ENCODE measurements at places on chromosomes 2 and 18.

DNA sequence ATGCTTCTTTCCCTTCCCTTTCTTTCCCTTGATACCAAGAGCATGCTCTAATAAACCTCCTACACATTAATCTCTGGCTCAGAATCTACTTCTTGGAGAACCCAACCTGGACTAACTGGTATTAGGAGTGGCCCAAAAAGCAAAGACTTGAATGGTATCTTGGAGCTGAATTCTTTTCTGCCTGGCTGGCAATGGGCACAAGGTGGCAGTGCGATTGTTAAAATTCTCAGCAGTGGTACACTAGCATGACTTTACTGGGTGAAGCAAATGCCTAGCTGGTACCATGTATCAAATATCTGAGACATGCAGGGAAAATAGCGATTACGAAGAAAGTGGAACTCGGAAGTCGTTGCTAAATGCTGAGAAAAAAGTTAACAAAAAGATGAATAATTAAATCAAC is 376.1 kb downstream of the XIRP2 start:
- DNase-seq, result no peak

DNA sequence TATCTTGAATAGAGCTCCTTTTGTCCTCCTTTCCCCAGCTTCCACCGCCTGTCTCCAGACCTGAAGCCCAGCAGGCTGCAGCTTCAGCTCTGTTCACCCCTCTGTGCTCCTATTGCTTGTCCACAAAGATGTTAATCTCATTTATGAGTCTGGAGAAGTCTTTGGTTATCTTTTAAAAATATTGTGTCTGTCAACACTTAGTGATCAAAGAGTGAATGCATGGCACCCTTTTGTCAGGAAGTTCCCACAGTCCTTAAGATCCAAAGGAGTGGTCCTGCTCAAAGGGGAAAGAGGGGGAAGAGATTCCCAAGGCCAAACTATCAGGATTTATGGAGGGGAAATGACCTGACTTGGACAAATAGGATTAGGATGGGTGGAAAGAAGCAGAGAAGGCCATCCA is 118.9 kb downstream of the ACAA2 start:
- no peak for DNase-seq

- no peak for DNase-seq
Measured at GRCh38 chr2:128601298-128602037, 282.8 kb upstream of the HS6ST1 start.

GRCh38 chr2:241193271-241193670 is 4.8 kb downstream of the ANO7 start:
- no peak for DNase-seq

- no peak for DNase-seq
Measured at GRCh38 chr18:41324934-41325333, 630.1 kb upstream of the PIK3C3 start.

DNA sequence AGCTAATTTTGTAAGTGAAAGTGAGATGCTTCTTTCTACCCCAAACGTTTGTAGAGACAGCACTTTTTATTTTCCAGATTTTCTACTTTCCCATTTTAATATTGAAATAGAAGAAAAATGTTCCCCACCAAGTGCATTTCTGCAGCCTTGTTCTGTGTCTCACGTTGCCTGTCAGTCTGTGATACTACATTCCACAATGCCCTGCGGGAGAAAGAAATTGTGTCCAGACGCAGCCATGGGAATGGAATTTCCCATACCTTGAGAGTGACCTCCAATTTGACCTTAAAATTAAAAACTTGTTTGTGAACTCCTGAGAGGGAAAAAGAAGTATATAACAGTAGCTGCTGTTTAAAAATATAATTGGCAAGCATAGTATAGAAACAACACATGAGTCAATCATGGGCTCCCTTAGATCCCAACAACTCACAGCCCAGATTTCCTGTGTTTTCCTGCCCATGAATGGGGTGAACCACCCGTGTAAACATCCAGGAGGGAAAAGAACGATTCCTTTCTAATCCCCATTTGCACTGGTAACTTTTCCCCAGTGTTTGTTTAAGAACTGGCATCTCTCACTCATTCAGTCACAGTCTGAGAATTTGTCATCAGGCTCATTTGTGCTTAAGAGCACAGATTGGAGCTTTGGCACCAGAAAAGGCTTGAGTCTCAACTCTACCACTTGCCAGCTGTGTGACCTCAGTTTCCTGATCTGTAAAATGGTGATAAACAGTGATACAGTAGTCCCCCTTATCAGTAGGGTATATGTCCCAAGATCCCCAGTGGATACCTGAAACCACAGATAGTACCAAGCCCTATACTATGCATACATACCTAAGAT is 166.1 kb upstream of the ZNF521 start:
- no peak for DNase-seq

DNA sequence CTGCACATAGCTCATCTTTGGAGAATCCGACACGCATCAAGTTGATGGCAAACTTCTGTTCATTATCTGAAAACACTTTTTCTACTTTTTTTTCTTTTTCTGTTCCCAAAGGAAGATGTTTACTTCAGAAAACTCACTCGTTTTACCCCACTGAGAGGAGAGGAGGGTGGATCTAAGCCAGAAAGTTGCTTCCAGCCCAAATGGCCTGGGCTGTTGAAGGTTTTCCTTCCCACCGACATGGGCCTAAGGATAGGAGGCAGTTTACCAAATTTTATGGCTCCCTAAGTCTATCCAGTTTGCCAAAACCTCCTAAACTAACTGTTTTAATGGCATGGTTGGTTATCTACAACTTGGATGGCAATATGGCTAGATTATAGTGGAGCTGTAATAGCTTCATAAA is 70.4 kb downstream of the DDX1 start:
- no peak for DNase-seq

DNA sequence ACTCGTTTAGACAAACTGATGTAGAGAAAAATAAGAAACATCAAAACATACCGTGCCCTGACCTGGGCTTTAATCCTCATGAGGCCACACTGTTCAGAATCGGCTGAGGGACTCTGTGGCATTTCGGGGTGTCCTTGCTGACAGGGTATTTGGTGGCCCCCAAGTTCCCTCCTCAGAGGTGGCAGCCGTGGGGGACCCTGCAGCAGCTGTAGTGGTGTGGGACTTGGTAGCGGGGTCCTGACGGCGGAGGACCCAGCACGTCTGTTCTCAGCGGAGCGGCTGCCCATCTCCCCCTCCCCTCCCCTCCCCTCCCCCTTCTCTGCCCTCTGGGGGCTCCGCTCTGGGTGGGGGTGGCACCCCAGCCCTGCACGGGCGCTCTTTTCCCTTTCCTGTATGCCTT is 18.4 kb downstream of the KCNG2 start:
- no peak for DNase-seq

- no peak for DNase-seq
Measured at GRCh38 chr2:2054363-2054882, 276.7 kb downstream of the MYT1L start.

GRCh38 chr18:25042641-25043051 is 309.3 kb downstream of the ZNF521 start:
- no peak for DNase-seq

DNA sequence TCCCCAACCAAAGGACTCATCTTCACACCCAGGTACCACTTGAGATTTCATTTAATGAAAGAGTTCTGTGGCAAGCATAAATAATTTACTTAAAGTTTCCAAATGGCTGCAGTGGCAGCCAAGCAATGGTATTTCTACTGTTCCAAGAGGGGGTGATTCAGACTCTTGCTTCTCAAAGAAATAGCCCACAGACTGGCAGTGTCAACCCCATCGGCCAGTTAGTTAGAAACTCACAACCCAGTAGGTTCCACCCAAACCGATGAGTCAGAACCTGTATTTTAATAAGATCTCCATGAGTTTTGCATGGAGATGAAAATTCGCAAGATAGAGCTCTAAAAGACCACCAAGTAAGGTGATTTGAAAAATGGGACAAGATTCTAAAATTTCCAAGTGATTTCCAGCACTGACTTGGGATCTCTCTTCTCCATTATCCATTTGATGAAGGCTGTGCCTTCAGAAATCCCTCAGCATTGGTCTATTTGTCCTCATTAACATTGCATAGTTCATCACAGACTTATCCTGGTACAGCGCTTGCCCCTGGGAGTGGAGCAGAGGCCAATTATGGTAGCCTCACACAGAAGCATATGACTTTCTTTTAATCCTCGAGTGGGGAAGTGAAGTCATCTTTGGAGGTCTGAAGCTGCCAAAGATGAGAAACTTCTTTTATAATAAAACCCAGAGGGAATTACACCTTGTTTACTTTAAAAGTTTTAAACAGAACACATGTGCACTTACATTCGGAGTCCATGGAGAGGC is 361.4 kb upstream of the ID2 start:
- DNase-seq, result no peak

DNA sequence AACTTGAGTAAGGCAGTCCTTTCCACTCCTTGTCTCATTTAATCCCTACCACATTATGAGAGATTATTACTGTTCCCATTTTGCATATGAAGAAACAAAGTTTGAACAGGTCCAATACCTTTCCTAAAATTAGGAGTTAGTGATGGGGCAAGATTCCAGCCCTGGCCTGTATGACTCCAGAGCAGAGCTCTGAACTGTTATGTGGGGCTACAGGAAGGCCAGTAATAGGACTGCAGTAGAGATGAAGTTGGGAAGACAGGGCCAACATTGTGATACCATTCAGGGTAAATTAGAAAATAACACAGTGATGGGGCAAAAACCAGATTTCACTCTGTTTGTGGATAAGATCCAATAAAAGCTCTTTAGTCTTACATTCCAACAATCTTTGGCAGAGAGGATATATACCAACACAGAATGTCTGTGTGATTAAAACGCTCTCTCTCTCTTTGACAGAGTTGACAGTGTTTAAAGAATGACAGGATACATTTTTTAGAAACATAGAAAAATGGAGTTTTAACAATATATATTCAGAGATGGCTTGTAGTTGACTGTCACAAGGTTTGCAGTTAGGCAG is 22.7 kb downstream of the KATNAL2 start:
- DNase-seq, result no peak

- DNase-seq, result no peak
Measured at GRCh38 chr2:234970477-234970882, 18.7 kb downstream of the SH3BP4 start.

- no peak for DNase-seq
Measured at GRCh38 chr2:197372592-197372991, 62.0 kb upstream of the ANKRD44 start.

DNA sequence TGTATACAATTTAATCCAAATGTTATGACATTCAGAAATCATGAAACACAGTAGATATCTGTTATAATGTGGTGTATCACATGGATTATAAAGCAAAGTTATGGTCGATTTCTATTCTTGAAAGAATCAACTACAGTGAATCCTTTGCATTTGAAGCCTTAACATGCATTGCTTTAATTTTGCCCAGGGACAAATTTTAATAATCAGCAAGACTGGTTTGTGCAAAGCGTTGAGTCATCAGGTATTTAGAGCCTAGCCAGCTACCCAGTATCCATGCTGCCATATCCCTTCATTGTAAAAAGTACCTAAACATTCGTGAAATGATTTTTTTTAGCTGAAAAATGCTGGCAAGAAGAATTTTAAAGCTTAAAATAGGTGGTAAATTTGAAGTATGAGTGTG is 8.9 kb upstream of the SPDYA start:
- no peak for DNase-seq

DNA sequence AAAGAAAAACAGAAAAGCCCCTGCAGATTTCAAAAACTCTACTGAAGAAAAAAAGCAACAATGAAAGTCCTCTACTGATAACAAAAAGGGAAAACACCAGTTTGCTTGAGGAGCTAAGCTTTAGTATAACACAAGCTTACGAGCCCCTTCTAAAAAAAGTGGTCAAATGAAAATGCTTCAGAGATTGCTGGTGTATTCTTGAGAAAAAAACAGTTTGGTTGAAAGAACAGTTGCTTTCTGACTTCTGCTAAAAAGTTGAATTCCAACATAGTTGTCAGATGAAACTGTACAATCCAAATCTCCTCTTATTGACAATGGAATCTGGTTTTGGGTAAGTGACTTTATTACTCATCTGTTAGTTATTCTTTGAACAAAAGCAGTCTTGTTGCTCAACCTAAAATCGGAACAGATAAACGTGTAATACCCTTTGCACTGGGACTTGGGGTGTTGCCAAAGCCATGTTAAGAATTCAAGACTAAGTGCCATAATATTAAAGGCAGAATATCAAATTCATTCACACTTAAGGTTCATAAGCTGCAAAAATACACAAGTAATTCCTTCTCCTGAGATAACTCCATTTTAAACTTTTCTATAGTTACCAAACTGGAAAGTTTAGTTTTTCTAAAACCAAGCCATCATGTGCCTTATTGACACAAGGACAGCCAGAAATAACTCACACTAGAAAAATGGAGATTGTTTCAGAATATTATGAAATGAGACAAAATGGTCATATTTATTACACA is 45.3 kb upstream of the SPAG16 start:
- peak; percentile 72 for DNase-seq

DNA sequence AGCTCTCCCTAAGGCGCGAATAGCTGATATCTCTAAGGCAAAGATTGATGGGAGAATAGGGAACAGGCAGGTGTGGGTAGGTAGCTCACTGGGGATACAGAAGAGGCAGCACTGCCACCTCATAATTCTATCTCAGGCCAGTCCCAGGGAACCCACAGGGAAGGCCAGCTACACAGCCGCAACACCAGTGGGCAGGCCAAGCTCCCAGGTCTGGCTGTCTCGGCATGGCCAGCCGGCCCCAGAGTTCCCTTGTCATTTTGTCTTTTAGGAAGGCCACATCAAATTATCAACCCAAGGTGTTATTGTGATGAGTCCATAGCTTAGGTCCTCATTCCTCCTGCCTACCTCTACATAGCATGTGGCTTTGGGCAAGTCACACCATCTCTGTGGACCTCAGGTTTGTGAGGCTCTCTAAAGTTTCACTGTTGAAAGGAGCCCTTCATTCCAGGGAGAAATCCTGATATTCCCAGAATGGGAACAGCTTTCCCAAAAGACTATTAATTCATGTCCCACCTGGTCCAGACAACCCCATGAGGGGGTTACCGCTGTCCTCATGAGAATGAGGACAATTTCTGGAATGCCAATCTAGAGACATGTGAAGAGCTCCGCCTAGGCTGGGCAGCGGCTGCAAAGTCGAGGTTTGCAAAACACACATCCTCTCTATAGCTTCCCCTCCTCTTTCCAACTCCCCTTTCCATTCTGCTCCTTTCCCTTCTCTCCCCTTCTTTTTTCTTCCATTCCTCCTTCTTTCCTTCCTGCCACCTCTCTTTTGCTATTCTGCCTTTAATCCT is 287.1 kb upstream of the ID2 start:
- DNase-seq, result no peak

DNA sequence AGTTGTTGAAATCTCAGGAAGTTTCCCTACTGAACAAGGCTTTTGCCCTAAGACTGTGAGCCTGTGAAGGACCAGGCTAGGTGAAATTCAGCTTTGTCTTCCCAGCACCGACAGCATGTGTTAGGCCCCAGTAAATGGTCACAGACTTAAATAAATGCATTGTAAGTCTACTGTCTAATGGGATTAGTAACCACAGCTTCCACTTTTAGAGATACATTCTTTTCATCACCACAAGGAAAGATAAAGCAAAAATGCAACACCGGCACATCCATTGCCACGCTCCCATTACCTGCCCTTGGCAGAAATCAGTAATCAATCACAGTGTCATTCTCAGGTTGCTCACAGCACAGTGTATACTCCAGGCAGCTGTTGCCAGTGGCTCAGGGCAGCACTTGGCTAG is 59.3 kb downstream of the CRACDL start:
- DNase-seq, result no peak
